ENCODE measurements at places on chromosomes 6 and 20.
A peak's percentile ranks its signal among the peaks of the same experiment; 100 is the strongest.

GRCh38 chr6:74891349-74891831 lies 314.5 kb downstream of the COL12A1 start:
- peak; percentile 78 for DNase-seq

DNA sequence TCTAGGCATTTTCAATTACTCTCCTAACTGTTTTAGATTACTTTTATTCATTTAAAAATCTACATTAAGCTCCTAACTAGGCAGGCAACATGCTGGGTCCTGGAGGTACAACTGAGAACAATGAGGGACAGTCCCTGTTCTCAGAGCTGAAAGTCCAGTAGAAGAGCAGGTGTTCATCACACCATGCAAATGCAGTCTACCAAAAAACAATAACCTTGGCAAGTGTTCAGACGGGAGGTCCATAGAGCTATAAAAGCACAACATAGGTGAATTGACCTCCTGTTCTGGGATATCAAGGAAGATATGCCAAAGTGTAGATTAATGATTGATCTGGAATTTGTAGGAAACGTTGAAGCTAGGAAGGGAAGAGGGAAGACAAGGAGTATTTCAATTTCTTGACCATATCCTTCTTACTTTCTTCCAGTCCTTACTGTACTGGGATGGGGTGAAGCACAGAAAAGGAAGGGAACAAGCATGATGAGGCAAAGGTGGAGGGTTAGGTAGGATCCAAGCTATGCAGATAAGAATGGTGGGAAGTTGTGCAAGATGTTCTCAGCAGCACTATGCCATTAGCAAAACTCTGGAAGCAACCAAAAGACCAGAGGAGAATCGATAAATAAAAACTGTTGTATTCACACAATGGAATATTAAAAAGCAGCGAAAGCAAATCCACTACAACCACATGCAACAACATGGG lies 485.7 kb upstream of the JARID2 start:
- DNase-seq, result no peak

GRCh38 chr20:55375920-55376319 lies 629.4 kb downstream of the CBLN4 start:
- DNase-seq, result no peak

DNA sequence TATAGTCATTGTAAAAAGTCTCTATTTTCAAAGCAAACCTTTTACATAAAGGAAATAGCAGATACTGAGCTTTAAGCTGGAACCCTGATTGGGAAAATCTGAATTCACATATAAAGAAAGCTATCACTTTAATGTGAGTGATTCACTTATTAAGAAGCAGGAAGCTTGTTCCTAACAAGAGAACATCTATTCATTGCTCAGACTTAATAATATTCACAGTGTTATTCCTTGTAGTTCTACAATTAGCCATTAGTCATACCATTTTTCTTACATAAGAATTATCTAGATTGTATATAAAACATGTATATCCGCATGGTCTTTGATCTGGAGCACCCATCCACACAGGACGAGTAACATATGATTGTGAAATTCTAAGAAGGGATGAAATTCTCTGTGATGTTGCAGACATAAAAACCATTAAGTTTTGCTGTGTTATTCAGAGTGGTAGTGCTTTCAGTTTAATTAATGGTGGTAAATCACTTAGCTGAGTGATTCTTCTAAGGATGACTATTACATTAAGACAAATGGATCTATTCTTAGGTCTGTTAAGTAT lies 71.1 kb upstream of the FOXQ1 start:
- no peak for DNase-seq

- DNase-seq, result no peak
These were observed 145.6 kb downstream of the GJA10 start for GRCh38 chr6:90039911-90040310.

DNA sequence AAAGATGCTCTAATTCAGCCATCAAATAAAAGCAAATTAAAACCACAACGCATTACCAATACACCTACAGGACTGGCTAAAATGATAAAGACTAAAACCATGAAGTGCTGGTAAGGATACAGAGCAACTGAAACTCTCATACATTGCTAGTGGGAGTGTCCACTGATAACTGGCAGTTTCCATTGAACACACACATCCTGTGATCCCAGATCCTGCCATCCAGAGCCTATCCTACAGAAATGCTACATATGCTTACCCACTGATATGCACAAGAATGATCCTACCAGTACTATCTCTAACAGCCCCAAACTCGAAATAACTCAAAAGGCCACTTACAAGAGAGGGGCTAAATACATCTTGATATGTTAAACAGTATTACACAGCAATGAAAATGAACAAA lies 81.0 kb downstream of the FYN start:
- DNase-seq, result no peak

DNA sequence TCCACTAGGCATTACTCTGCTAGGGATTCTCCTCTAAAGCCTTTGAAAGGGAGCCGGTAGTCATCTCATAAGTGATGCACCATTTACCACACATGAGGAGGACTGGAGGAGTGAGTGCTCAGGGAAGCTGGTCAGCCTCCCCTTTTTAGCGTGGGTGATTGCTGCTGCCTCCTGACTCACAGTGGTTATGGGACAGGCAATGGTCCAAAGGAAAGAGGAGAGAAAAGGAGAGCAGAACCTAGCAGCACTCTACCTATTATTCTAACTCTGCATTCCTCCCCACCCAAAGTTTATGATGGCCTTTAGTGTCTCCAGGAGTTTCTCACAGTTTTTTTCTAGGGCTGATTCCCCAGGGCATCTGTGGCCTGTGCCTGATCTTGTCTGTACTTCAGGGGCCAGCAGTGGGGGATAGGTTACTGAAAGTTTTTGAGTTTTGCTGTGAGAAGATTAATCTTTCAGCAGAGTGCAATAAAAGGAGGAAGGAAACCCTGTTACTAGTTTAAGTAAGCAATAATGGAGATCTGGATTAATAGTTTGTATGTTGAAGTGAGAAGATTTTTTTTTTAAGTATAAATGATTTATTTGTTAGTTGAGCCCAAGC lies 36.4 kb upstream of the GCLC start:
- no peak for DNase-seq

GRCh38 chr20:47481330-47482216 lies 20.1 kb upstream of the NCOA3 start:
- no peak for DNase-seq

- DNase-seq, result no peak
These were observed 242.6 kb downstream of the ARID1B start for GRCh38 chr6:157019733-157020132.

DNA sequence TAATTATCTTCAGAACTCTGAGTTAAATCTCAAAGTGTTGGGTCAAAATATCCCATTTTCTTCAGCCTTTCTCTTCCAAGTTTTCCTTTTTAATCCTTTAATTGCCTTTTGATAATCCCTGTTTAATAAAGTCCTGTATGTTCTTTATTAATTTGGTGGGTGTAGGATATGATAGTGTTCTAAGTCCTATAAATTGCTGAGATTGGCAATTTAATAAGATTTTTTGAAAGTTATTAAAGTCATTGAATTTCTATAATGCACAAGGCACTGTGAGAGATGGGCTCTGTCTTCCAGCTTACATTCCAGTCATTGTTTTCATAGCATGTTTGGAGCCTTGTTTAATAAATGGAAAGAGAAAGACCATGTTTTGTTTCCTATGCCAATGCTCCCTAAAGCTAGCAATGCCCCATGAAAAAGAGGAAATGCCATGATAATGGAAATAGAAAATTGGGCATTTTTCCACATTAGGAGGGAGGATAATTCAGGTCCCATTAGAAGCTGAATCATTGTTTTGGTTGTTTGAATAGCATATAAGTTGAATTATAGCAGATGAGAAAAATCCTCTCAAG lies 404.8 kb downstream of the CD109 start:
- no peak for DNase-seq

DNA sequence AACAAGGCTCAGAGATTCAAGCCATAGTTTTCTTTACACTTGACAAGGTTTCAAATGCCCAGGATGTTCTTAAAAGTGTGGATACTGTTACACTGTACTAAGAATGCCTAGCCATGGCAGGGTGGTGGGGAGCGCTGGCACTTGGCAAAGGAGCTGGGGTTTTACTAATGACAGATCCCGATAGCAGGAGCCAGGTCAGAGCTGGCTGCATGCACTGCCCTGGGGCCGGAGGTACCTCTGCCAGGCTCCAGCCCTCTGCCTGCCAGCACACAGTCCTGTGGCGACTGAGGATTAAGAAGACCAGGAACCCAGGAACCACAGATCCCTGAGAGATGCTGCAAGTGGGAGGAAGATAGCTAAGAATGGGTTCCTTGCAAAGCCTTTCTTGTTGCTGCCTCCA lies 260.3 kb downstream of the ALDH8A1 start:
- no peak for DNase-seq

GRCh38 chr6:53347250-53347920 lies 1.4 kb downstream of the ELOVL5 start:
- DNase-seq, result peak; percentile 20

DNA sequence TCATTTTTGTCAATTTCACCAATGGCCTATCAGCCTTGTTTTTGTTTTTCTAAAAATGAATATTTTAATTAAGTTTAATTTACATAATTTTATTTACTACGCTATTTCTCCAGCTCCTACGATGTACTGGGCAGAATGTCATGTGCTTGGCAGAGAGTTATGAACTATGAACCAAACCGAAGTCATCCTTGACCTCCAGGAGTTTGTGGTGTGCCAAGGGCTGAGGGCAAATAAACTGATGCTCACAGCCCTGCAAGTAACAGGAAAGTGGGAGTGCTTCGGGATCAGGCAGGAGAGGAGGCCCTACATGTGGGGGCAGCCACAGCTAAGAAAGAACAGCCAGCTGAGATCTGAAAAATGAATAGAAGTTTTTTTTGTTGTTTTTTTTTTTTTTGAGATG lies 38.6 kb downstream of the ZNF217 start:
- no peak for DNase-seq

DNA sequence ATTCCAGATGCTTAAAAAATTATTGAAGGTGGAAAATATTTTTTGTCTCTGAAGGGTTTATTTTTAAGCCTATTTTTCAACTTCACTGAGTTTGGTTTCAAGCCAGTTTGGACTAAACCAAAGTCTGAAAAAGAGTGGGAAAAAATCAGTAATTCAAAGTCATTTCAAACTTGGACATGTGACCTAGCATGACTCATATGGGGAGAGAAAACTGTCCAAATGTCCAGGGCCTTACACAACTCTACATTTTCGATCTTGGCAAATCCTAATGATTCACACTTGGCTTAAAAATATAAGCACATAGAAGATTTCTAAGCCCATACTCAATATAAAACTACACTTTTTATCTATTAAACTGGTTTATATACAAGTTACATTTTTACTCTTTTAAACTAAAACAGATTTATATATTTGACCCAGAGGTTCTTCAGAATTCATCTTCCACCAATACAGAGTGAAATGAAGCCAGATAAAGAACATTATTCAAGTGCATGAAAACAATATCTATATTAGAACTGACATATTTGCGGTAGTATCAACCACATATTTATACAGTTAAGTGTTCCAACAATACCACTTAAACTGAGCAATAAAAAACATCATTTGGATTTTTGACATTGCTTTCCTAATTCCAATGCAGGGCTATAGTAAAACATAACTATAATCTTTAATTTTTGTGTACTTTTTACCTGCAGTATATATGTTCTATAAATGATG lies 110.3 kb upstream of the TCF21 start:
- no peak for DNase-seq

DNA sequence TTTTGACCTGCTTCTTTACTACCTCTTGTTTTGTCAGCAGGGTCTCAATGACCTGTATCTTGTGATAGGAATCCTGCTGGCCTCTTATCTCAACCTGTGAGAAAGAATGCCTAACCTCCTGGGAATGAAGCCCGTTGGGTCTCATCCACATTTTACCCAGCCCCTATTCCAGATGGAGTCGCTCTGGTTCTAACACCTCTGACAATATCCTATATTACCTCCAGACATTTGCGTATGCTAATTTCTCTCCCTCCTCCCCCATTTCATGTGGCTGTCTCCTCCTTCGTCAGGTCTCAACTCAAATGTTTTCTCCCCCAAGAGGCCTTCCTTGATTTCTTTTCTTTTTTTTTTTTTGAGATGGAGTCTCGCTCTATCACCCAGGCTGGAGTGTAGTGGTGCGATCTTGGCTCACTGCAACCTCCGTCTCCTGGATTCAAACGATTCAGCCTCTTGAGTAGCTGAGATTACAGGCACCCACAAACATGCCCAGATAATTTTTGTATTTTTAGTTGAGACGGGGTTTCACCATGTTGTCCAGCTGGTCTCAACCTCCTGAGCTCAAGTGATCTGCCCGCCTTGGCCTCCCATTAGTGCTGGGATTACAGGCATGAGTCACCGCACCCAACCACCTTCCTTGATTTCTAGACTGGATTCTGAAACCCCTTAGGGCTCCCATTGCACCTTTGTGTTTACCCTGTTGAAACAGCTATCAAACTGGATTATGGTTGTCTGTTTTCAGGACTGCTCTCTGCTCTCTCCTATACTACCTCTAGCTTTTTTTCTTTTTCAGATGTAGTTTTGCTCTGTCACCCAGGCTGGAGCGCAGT lies 49.5 kb upstream of the B4GALT5 start:
- no peak for DNase-seq

All from lung (tissue), 17 donors.